Left cardiac atrium (tissue), 4 donors: ENCODE measurements at places on chromosomes 5 and 9. TPM values are rescaled to one million over a fixed set of nuclear protein-coding genes. Genes with fewer than 3 reads are reported as not detected.

GRCh38 chr5:54524704-54525103 is 7.1 kb downstream of the SNX18 start:
- DNase-seq: peak; percentile 46

GRCh38 chr9:76576344-76576743 is 117.4 kb downstream of the GCNT1 start:
- DNase-seq: no peak

DNA sequence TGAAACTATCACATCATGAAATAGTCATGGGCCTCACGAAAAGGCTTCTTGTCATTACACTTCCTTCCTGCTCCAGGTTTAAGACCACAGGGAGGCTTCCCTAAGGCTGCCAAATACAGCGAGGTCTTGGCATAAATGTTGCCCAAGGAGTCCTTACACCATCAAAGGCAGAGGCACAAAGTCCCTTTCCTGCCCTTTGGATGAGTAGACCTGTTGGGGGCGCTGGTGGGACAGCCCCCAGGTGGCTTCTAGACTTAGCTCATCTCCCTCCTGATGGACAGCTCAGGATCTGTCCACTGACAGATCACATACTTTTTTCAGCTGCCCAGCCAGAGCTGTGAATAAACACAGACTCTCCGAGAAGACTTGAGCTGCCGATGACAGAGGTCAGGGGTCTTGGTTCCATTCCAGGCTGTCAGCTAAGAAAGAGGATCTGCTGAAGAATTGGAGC is 15.5 kb upstream of the MEGF9 start:
- no peak for DNase-seq

- no peak for DNase-seq
Observed at GRCh38 chr9:98854266-98854665, 46.8 kb downstream of the GALNT12 start.

DNA sequence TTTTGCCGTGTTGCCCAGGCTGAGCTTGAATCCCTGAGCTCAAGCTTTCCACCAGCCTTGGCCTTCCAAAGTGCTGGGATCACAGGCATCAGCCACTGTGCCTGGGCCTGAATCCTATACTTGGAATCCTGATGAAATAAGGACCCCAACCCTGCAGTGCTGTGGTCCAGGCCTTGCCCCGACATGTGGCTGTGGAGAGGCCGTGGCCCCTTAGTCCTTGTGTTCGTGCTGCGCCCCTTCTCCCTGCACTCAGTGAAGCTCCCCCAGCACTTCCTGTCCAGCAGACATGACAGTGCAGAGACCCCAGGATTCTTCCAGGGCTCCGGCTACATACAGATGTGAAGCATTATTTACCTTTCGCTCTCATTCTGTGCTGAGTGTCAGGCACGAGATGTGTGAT is 52.9 kb downstream of the EHMT1 start:
- no peak for DNase-seq

DNA sequence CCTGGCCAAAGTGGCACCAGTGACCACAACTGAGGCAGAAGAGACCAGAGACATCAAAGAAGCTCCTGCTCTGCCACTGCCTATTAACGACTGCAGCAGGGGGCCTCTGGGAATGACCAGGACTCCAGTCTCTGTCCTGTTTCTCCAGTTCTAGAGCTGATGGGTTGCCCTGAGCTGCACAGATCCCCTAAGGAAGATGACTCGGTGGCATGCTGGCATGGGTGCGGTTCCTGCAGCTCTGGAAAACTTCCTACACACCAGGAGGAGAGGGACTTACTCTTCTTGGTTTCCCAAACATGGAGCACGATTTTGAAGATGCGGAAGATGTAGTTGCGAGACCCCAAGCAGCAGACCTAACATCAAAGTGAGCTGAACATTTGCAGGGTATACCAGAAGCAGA is 2.7 kb downstream of the SLIT3 start:
- DNase-seq: no peak

DNA sequence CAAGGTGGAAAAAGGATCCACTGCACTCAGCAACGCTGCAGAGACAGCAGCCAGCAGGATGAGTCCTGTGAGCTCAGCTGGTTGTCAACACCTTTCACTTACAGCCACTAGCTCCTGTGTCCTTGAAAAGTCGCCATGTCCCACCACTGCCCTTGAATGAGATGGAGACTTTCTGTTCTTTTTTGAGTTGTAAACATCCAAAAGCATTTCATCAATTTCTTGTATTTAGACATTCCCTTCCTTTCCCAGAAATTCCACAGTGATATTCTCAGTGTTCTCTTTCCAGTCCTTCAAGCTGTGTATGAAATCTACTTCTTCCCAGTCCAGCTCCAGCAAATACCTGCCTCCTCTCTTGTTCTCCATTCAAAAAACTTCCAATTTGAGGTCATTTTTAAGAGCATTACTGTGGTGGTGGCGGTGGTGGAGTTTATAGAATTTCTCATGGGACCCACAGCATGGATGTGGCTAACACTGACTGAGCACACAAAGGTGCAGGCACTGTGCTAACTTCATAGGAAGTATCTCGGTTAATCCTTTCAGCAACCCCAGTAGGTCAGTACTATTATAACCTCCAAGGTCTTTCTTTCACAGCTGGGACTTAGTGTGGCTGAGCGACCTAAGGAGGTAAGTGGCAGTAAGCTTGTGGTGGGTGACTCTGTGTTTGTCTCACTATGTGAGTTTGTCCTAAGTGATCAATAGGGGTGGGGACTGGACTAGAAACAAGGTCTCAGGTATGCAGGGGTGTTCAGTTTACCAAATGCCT is 15.0 kb upstream of the GPX3 start:
- peak; percentile 48 for DNase-seq

GRCh38 chr9:92965061-92965758 is 17.9 kb downstream of the FGD3 start:
- DNase-seq: no peak

- no peak for DNase-seq
Observed at GRCh38 chr9:106964329-106964728, 101.4 kb downstream of the ZNF462 start.

- peak; percentile 26 for DNase-seq
Observed at GRCh38 chr5:39760385-39761198, 335.8 kb upstream of the DAB2 start.

DNA sequence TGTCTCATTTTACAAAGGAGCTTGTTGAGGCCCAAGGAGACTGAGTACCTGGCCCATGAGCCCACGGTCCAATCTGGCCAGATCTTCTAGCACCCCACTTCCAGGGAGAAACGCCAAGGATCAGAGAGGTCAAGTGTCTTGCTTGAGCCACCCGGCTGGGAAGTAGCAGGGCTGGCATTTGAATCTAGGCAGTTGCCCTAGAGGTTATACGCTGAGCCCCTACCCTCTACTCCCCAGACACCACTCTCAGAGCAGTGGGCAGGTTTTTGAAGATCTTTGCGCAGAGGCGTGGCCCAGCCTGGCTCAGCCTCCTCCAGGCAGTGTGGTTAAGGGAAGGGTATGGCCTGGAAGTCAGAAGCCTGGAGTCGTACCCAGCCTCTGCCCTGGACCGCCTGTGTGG is 5.8 kb upstream of the NUP214 start:
- DNase-seq: no peak

- DNase-seq: no peak
Observed at GRCh38 chr5:139368613-139369012, 14.5 kb downstream of the SLC23A1 start.

DNA sequence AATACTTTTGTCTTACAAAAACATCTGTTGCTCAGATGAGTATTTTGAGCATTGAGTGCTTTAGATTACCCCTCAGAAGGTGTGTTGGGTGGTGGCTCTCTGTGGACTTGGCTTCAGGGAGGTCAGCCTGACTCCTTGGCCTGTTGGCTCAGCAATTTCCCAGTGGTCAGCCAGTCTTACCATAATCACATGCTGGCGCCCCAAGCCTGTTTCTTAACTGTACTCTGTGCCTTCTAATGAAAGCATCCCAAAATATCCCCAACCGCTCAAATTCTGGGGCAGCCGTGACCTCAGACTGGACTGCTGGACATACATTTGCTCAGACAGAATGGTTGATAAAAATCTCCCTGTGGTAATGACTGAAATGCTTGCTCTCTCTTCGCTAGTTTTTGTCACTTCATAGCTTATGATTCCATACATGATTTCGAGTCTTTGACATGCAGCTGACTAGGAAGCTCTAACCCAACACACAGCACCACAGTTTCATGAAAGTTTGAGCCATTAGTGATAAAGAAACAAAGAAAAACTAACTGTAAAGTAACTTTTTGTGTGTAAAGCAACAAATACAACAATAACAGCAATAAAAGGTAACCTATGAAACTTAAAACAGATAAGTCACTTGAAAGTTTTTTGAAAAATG is 562.2 kb upstream of the MEF2C start:
- no peak for DNase-seq

GRCh38 chr9:23493219-23493618 is 332.8 kb downstream of the ELAVL2 start:
- DNase-seq: no peak

DNA sequence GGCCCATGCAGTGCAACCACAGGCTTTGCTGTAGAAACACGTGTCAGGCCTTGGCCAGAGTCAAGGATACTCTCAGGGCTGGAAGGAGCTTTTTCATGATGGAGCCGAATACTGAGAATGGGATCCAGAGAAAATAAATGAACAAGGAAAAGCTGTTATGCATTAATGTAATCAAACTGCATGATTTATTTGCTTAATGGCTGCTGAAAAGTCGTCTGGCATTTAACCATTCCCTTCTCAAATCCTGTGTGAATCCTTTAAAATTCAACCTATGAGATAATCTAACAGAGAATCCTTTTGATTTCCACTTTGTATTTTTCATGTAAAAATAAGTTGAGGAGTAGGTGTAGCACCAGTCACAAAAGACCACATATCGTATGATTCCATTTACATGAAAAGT is 24.1 kb upstream of the GNA14 start:
- DNase-seq: no peak

Gene SHISAL2B
- total RNA-seq: not detected

Gene CYFIP2
- 27.6 TPM for total RNA-seq

Gene SLC46A2
- total RNA-seq: not detected

Gene CCL19
- 13.4 TPM for total RNA-seq

Gene PTGS1
- total RNA-seq: 37.3 TPM

Gene CTXN3
- not detected for total RNA-seq

Gene NUTM2F
- not detected for total RNA-seq
